ENCODE measurements at places on chromosomes 6 and 20. TPM values are rescaled to one million over a fixed set of nuclear protein-coding genes. Genes with fewer than 3 reads are reported as not detected.

The TRIM10 gene
- not detected for total RNA-seq

The SLC22A7 gene
- not detected for total RNA-seq

The TMEM244 gene
- total RNA-seq: not detected

The NRSN2 gene
- 5.3 TPM for total RNA-seq

The MRAP2 gene
- 0.09 TPM for total RNA-seq

The TINAG gene
- total RNA-seq: 114 TPM

The KIZ gene
- total RNA-seq: 8.4 TPM

The C2 gene
- total RNA-seq: 3.2 TPM

The GMPR gene
- not detected for total RNA-seq

Measured in Caki2 (cell line).